ENCODE measurements at places on chromosomes 6 and 20. TPM values are rescaled to one million over a fixed set of nuclear protein-coding genes. Genes with fewer than 3 reads are reported as not detected.

DNA sequence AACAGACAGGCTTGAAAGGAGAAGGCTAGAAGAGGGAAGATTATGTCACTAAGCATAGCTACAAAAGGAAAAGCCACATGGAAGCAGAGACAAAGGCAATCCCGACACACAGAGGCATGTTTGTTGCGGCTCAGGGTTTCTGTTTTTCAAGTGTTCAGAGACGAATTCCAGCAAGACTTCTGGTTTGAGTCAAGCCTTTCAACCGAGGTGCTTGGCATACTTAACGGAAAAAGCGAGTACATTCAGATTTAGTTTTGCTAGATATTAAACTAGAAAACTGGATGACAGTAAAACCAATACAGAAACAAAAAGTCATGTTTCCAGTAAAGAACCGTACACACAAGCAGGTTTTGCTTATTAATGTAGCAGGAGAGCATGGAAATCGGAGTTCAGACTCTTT is 27.2 kb downstream of the MCUR1 start:
- H3K4me1 ChIP-seq = no peaks in the 10 kb centered on the region
- peak; percentile 32 for DNase-seq
- H3K27me3 ChIP-seq = no peaks in the 10 kb centered on the region
- peaks cover 14% of the 10 kb centered on the region for H3K36me3 ChIP-seq
- no peak overlapping the region for H3K4me3 ChIP-seq

DNA sequence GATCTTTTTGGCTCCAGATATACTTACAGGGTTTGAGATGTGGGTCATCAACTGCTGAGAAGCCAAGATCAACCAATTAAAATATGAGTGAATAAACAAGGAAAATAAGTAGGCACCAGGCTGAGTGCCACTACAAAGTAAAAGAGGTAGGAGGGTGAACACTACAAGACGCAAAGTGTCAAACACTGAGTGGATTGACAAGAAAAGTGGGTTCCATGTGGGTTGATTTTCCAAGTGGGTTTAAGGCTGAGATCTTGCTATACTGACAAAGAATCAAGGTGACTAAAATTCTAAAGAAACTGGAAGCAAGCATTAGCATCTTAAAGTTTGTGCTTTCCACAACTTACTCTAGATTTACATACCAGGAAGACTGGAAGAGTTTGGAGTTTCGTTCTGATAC is 160.4 kb upstream of the SPACA1 start:
- H3K27ac ChIP-seq = no peak overlapping the region
- H3K4me1 ChIP-seq = no peaks in the 10 kb centered on the region
- no peaks in the 10 kb centered on the region for H3K36me3 ChIP-seq
- DNase-seq = no peak

GRCh38 chr6:146851837-146852236 is 253.1 kb downstream of the ADGB start:
- no peaks in the 10 kb centered on the region for H3K4me1 ChIP-seq
- no peak for DNase-seq
- H3K27ac ChIP-seq = no peak overlapping the region
- no peaks in the 10 kb centered on the region for H3K27me3 ChIP-seq
- H3K36me3 ChIP-seq = no peaks in the 10 kb centered on the region
- H3K4me3 ChIP-seq = no peak overlapping the region

DNA sequence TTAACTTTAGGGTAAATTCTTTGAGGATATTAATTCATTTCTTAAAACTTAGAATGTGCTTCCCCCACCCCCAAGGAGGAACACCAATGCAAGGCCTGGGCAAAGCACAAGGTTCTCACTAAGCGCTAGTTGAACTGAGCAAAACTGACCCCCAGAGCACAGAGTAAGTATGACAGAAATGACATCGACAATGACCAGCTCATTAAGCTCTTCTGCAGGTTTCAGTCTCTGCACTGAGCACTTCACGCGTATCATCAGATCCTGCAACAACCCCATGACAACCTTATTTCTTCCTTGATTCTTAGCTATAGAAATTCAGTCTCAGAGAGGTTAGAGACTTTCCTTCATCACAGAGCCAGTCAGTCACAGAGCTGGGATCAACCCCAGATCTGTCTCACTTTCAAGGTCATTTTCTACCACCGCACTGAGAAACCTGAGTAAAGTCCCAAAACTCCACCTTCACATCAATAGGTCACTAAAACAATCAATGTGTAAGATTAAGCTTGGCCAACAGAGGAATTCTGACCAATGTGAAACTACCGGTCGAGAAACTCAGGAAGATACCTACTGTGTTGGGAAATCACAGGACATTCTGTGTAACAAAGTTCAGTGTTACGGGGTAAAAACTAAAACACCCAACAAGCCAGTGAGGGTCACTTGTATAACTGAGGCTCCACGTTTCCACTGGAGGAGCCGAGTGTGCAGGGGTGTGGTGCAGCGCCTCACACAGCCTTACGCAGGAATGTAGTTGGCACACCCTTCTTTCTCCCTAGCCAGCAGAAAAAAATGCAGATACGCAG is 129.0 kb upstream of the FOXQ1 start:
- no peaks in the 10 kb centered on the region for H3K4me1 ChIP-seq
- no peak overlapping the region for H3K27ac ChIP-seq
- DNase-seq = no peak
- peaks cover 4% of the 10 kb centered on the region for H3K27me3 ChIP-seq
- no peak overlapping the region for H3K4me3 ChIP-seq
- no peaks in the 10 kb centered on the region for H3K36me3 ChIP-seq

Gene TTBK1
- polyA plus RNA-seq = 3.8 TPM

Gene BMP2
- 15.2 TPM for polyA plus RNA-seq

DNA sequence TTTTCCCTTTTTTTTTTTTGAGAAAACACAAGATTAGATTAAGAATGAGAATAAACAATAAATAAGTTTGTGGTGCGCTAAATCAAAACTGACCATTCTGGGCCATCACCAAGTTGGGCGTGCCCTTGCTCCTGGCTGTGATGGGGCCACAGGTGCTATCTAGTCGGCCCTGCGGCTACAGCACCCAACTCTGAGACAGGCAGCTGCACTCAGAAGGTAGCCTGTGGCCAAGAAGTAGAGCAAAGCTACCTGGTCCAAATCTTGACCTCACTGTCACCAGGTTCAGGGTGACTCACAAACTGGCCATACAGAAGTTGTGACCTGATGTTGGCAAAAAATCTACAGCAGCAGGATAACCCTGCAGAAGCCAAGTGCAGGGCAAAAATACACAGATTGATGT is 3.4 kb downstream of the TXNDC5 start:
- no peaks in the 10 kb centered on the region for H3K4me1 ChIP-seq
- H3K4me3 ChIP-seq = no peak overlapping the region
- peaks cover 29% of the 10 kb centered on the region for H3K36me3 ChIP-seq
- H3K27me3 ChIP-seq = peaks cover 6% of the 10 kb centered on the region

Data from large intestine (tissue), 12 donors.